SK-MEL-5 (cell line): ENCODE measurements at places on chromosomes 2 and 18.

GRCh38 chr2:37664231-37664643 is 7.2 kb downstream of the CDC42EP3 start:
- DNase-seq, result no peak

- DNase-seq, result no peak
Observed at GRCh38 chr2:8534729-8535468, 147.0 kb upstream of the ID2 start.

- peak; percentile 7 for DNase-seq
Observed at GRCh38 chr2:201403880-201404279, 46.7 kb upstream of the FLACC1 start.

- peak; percentile 66 for DNase-seq
Observed at GRCh38 chr2:40256649-40257048, 195.2 kb downstream of the SLC8A1 start.

DNA sequence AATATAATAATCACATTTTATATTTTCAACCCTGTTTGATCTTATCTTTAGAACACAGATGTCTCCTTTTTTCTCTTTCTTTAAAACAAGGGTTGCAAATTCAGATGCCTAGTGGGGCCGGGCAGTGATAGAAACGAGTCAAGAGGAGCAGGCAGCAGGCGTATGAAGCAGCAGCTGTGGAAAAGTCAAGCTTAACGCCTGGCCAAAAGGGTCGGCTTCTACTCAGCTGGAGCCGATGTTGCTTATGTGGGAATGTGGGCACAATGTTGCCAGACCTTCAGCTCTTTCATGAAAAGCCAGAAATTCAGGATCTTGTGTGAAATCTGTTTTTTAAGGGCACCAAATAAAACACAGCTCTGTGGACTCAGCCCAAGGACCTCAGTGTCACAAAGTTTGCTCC is 642.7 kb downstream of the ARHGAP15 start:
- no peak for DNase-seq

- DNase-seq, result no peak
Observed at GRCh38 chr2:216776066-216776850, 80.9 kb upstream of the IGFBP5 start.

GRCh38 chr2:63663013-63663864 is 74.5 kb downstream of the MDH1 start:
- DNase-seq, result no peak

- no peak for DNase-seq
Observed at GRCh38 chr2:43041173-43041591, 185.2 kb downstream of the ZFP36L2 start.

GRCh38 chr2:131153529-131153928 is 48.4 kb downstream of the PLEKHB2 start:
- no peak for DNase-seq

GRCh38 chr2:24336811-24337210 is 23.5 kb downstream of the ITSN2 start:
- no peak for DNase-seq

- DNase-seq, result peak; percentile 64
Observed at GRCh38 chr2:179440642-179441251, 176.1 kb upstream of the SESTD1 start.

DNA sequence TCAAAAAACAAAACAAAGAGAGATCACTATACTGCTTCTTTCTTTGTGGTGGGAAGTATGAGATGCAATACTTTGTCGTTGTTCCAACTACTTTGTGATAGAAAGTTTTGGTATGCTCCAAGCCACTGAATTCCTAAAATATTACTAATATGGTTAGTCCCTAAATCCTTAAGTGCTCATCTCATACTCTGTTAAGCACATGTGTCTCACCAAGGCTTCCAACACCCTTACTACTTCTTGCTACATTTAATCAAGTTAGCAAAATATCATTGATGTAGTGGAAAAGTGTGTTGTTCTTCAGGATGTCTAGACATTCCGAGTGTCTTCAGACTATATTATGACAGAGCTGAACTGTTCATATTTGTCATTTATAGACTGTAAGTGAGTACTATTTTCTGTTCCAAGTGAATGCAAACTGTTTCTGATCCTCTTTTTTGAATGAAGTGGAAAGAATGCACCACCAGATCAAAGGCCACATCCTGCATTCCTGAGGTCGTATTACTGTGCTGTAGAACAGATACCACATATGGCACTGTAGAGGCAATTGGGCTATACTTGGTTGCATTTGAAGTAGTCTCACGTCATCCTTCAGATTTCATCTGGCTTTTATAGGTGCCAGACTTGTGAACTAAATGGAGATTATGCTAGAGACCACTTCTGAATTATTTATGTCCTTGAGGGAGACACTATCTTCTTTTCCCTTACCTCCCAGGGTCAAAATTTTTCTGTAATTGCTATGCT is 298.4 kb upstream of the ZNF521 start:
- no peak for DNase-seq

GRCh38 chr2:86249579-86250391 is 50.5 kb downstream of the MRPL35 start:
- DNase-seq, result peak; percentile 36

DNA sequence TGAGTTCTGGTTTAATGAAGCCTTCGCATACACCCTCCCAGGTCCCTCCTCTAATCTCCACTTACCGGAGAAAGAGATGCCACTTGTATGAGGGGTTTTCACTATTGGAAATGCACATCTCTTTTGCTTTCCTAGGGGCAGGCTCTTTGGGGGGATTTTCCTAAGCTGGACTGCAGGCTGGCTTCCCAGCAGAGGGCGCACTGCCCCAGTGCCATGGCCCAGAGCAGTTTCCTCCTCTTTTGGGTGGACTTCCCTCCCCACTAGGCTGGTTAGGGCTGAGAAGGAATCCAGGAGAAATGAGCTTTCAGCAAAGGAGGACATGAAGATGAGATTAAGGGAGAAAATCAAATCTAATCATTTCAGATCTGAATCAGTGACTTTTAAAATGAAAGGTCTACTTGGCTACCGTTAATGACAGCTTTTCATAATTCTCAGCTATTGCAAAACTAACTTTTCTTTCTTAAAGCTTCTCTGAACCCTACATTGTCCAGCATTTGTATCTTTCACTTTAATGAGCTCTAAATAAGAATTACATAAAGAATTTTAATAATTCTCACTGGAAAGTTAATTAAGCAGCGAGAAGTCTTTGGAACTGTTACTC is 784.1 kb upstream of the FANCL start:
- DNase-seq, result peak; percentile 70

DNA sequence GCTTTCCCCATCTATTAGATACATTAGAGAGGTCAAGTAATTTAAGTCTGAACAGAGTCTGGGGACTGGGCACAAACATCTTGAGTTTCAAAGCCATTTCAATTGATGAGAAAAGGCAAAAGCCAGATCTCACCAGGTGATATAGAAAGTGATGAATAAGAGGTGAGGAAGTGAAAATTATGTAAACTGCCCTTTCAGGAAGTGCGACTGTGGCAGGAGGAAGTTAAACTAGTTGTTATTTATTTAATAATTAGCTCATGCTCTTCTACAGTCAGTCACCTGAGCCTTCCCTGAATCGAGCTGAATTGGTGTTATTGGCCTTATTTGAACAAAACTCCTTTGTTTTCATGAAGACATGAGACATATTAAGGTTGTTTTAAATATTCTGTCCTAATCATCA is 115.1 kb downstream of the CDH20 start:
- no peak for DNase-seq

DNA sequence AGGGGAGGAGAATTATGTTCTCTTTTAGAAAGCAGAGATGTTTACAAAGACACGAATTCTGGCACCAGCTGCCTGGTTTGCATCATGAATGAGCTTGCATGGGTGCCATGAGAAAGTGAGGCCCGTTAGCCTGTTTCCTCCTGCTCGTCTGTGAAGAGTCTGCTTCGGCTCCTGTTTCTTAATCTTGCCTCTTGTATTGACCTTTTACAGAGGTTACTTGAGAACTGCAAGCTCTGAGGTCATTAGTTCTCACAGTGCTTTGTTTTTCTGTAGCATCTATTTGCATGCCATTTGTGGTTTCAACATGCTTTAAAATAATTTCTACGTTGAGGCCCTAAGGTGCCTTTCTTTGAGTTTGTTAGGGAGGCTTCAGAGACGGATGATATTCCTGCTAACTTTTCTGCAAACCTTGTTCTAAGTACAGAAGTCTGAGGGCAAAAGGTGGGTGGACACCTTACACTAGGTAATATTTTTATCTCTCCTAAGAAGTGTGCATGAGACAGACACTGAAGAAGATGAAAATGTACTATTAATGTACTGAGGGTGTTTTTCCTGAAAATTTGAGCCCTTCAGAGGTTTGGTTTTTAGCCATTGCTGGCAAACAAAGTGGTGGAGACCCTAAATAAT is 53.4 kb upstream of the LINC00305 start:
- DNase-seq, result no peak

GRCh38 chr2:29310650-29311348 is 195.6 kb downstream of the CLIP4 start:
- DNase-seq, result no peak

GRCh38 chr18:35585608-35586007 is 4.1 kb downstream of the GALNT1 start:
- DNase-seq, result no peak

- DNase-seq, result peak; percentile 81
Observed at GRCh38 chr2:246489-247144, 17.2 kb downstream of the SH3YL1 start.

GRCh38 chr2:241381872-241382271 is 25.8 kb downstream of the FARP2 start:
- DNase-seq, result no peak

GRCh38 chr2:240626531-240627300 is 1.4 kb downstream of the GPR35 start:
- DNase-seq, result no peak

GRCh38 chr2:186592137-186592875 is 2.5 kb downstream of the ITGAV start:
- DNase-seq, result no peak

DNA sequence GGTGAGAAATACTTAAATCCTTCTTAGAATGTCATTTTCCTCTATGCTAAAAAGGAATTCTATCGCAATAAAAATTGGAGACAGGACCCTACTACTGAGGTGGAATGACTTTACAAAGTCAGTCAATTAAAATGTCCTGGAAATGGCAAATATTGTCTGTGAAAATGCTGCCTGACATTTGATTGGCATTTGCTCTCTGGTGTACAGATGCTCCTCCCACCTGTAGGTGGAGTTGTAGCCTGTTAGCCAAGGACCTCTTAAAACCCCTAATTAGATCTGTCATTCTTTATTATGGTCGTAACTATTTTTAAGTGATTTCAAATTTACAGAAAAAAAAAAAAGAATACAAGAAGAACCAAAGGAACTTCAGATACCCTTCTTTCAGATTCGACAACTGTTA is 393.1 kb upstream of the KLHL29 start:
- DNase-seq, result no peak

GRCh38 chr2:83234246-83234645 is 1224.8 kb downstream of the SUCLG1 start:
- peak; percentile 8 for DNase-seq

DNA sequence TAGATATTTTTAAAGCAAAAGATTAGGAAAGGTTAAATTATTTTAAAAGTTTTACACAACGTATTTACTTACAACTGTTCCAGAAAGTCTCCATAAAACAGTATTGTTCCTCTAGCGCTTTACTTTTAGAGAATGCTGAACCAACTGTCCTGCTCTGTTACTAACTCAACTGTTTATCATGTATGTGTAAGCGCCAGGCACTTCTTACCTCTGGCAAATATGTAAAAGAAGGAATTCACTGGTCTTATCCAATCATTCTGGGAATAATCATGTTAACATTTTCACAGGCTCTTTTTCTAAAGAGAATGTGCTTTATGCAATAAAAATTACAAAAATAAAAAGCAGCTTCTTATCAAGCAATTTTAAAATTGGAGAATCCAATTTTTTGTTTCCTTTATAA is 68.0 kb downstream of the COBLL1 start:
- DNase-seq, result no peak

- no peak for DNase-seq
Observed at GRCh38 chr2:109102588-109103233, 26.3 kb upstream of the SH3RF3 start.

DNA sequence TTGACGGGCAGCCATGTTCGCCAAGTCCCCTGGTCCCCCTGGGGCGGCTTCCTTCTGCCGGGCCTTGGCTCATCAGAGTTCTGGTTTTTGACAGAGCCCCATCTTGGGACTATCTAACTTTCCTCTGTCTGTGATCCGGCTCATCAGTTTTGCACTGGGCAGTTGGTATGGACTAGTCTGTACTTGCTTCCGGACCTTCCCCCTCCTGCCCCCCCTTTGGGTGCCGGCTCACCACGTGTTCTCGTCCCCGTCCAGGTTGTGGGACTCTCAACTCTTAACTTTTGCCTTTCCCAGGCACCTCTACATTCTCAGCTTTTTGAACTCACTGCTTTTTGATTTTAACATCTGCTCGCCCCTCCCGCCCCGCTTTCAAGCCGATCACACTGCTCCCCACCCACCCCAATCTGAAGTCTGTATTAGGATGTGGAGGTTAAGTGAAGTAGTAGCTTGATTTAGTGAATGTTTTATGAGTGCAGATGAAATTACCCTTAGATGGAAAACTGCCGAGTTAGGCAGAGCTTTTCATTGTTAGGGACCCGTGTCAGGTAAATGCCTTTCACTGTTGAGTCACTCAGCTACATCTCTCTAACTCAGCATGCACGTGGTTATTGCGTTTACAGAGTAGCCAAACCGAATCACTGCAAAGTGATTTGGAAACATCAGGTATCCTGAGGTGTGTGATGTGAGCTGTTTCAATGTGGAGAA is 874 bp downstream of the WDR43 start:
- peak; percentile 52 for DNase-seq

DNA sequence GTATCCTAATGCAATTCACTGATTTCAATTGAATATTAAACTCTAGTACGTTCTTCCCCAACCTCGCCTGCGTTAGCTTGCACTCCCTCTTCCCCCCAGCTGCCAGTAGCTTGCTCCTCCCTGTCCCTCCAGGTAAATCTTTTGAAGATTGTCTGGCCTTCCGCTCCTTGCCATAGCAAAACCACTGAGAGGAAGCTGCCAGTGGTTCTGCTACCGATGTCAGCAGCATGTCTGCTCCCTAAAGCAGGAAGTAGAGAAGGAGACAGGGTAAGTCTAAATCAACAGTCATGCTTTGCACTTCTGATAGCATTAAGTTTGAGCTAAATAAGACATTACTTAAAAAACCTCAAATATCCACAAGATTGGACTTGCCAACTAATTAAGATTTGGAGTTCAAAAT is 89.1 kb downstream of the SCN2A start:
- no peak for DNase-seq

DNA sequence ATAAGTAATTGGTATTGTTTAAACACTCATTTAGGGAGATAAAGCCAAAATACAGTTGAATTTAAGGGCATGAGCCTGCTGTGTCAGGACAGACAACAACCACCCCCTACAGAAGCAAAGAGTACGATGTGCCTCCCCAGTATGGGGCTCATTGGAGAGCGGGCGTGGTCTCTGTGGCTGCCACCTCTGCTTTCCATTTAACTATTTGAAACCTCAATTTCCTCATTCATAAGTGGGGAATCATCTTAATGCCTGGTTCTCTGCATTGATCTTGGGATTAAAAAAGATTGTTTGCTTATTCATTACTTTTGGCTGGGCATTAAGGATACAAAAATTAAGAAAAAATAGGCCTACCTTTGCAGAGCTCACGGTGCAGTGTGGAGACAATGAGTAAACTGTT is 21.4 kb downstream of the KCNS3 start:
- DNase-seq, result no peak
